ENCODE measurements at places on chromosomes 16 and 17. TPM values are rescaled to one million over a fixed set of nuclear protein-coding genes. Genes with fewer than 3 reads are reported as not detected.

Gene ATP2A3
- 0.53 TPM for total RNA-seq

Gene SNAI3
- total RNA-seq = 0.12 TPM

Gene ABCC11
- total RNA-seq = 0.29 TPM

Gene OR1E2
- not detected for total RNA-seq

Gene TBC1D3H
- total RNA-seq = not detected

DNA sequence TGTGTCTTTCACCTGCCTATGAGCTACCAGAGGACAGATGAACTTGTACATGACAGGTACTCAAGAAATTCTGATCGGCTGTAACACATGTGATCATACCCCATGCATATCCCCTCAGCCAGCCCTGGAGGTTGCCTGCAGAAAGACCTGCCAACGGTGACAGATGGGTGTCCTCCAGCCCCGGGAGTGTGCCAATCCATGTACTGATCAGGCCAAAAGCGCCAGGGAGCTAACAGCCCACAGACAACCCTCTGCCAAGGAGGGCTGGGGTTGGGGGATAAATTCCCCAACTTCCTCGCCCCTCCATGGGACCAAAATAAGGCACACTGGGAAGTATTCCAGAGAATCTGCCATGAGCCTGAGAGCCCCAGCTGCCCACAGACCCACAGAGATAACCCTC lies 189.4 kb downstream of the CCT6B start:
- DNase-seq = no peak

DNA sequence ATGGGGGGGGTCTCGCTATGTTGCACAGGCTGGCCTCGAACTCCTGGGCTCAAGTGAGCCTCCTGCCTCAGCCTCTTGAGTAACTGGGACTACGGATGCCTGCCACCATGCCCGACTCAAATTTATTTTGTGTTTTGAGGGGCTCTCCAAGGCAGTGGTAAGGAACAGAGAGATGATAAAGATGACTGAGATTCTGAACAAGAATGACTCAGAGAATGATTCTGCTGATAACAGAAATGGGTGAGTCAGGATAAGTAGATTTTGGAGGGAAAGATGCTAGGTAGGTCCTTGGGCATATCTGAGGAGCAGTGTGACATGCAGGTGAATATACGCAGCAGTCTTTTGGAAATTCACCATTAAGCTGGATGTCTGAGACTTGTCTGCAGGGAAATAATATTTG lies 2.6 kb downstream of the TMEM220 start:
- no peak for DNase-seq

DNA sequence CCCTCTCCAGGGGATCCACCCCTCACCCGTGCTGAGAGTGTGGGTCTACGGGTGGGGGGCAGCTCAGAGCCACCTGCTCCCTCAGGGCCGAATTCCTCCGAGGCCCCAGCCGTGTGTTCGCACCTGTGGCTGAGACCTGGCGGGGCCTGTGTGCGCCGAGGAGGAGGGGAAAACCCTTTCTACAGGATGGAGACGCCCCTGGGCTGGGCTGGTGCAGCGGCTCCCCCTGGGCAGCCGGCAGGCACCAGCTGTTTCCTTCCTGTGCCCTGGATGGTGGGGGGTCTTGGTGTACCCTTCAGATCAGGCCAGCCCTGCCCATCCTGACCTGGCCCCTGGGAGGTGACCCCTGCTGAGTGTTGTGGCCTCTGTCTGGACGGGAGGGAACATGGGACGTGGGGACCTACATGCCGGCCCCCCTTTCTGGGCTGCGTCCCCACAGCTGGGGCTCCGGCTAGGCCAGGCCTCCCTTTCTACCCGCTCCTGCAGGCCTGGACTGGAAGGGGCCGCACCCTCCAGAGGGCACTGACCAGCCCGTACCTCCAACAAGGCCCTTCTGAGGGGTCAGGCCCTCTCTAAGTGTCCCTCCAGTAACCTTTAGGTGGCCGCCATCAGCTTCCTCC lies 28.3 kb upstream of the PABPN1L start:
- DNase-seq = no peak

Measured in glomerular endothelial cell (primary cell).